Heart left ventricle (tissue), 16 donors: ENCODE measurements at places on chromosomes 4 and X.
A peak's percentile ranks its signal among the peaks of the same experiment; 100 is the strongest.

GRCh38 chr4:56840559-56840958 is 19.1 kb upstream of the SPINK2 start:
- DNase-seq: no peak

GRCh38 chr4:164989471-164989870 is 12.0 kb upstream of the TRIM61 start:
- DNase-seq: no peak

GRCh38 chr4:66273110-66273509 is 602.8 kb upstream of the EPHA5 start:
- no peak for DNase-seq

DNA sequence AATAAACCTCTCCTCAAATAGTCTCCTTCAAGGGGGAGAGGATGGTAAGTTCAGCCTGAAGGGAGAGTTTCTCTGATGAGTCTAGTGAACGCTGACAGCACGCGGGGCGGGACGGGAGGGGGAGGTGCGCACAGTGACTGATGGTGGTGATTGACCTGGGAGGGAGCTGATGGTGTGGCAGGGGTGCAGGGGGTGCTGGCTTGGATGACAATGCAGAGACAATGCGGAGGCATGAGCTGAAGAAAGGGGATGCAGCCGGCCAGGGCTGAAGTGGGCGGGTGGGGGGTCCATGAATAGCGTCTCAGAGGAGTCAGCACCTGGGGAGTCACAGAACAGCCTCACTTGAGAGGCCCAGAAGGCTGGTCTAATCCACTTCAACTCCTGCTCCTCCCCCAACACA is 142.5 kb upstream of the PJA1 start:
- no peak for DNase-seq

DNA sequence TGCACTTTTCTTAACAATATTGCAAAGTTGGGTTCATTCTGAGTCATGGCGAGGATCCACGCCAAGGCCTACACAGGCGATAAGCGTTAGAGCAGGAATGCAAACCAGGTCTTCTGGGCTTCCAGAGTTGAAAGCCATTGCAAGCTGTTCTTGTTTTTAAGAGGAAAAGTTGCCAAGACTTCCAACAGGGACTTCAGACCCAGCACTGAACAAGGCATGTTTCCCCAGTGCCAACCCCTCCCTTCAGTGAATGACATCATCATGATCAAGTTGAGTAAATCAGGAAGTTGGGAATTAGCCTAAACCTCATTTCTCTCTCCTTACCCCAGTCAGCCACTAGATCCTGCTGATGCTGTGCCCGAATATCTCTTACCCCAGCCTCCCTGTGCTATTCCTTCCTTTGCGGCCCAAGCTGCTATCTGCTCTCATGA is 355.1 kb downstream of the HS3ST1 start:
- DNase-seq: peak; percentile 26

DNA sequence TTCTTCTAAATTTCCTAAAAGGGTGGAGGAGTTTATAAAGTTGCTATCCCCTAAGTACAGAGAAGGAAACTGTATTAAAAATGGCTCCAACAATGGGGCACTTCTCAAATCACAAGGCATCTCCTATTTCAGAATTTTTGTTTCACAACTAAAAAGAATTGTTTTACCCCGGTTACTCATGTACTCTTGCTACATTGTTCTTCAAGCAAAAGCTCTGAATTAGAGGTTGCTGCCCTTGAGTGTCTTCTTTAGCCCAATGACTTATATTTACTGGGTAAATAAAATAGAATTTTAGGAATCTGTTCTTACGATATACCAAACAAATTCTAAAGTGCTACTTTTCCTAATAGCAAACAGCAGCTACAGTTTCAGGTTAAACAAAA is 67.5 kb downstream of the PPEF2 start:
- DNase-seq: no peak

DNA sequence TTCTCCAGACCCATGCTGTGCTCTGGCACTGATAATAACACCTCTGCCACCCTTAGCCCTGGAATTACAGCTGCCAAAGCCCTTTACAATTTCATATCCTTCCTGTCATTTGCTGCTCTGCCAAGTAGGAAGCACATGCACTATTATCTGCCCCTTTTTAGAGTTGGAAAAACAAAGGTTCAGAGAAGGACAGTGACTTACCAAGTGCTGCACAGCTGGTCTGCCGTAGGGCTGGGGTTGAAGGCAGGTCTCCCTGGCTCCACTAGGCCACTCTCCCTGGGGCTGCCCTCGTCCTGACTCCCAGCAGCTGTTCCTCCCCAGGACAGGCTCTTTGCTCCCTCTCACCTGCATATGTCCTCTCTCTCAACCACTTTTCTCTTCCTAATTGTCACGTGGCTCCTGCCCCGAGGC is 73.4 kb downstream of the ANAPC4 start:
- no peak for DNase-seq

DNA sequence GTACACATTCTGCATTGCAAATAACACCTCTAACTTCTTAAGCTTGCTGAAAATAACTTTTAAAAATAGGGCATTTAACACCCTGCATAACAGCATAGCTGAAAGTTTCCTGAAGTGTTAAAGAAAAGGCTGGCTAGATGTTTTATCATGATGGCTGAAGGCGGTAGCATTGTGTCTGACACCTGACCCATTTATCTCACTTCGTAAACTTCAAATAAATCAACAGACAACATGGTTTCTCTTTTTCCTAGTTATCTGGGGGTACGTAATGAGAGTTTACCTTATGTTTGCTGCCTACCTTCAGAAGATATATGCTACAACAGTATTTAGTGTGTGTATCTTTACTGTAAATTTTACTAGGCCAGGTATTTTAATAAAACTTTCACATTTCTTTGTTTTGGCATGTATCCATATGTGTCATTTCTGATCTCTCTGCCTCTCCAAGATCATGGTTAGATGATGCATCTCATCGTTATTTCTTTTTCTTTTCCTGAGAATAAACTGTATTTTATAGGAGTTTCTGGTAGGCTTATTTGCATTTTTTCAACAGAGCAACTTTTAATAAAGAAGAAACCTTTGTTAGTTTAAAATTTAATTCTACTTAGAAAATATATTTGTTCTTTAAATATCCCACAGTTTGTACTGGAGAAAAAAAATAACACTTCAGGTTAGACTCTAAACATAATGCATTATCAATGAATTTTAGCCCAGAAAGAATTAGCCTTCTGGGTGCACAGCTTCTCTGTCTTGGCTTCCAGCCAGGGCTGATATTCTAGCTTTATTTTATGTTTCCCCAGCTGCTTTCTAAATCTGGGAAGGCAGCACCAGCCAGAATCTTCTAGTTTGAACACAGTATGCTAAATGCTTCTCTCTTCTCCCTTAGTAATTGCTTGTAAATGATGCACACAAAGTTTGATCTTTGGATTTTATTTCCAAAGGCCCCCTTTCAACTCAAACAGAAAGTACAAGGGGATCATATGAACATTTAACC is 2.9 kb downstream of the NDST4 start:
- DNase-seq: no peak

DNA sequence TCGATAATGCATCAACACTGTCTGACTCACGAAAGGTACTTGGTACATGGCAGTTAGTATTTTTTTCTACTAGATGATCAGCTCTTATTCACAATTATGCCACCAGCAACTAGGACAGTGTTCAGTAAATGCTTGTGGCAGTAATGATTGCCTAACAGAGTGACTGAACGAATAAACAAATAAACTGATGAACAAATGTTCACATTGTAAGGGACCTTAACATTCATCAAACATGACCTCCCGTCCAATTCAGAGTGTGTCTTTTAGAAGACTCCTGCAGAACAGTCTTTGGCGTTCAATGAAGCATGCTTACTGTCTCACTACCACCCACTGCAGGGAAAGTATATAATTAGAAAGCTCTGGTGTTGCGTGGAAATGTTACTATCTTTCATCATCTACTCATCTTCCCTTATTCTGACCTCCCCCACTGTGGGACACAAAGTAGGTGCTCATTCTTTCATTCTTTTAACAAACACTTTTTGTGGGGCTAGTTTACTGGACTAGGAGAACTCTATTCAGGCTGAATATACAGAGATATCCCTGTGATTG is 319.3 kb downstream of the RAB28 start:
- no peak for DNase-seq

DNA sequence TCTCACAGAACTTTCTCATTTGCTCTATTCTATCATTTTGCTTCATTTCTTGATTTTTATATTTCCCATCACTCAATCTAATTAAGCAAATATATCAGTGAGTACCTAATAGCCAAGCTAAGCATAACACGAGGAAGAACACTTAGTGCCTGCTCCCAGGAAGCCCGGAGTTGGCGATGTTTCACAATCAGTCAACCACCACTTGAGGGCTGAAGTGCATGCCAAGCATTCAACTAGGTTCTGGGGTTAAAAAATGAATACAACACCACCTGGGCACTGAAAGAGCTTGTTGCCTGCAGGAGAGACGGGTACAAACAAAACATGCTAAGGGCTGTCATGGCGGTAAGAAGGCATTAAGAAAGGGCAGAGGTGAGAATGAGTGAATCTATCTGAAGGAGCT is 47.5 kb downstream of the UCHL1 start:
- no peak for DNase-seq
